ENCODE measurements at places on chromosomes 1 and 21.

DNA sequence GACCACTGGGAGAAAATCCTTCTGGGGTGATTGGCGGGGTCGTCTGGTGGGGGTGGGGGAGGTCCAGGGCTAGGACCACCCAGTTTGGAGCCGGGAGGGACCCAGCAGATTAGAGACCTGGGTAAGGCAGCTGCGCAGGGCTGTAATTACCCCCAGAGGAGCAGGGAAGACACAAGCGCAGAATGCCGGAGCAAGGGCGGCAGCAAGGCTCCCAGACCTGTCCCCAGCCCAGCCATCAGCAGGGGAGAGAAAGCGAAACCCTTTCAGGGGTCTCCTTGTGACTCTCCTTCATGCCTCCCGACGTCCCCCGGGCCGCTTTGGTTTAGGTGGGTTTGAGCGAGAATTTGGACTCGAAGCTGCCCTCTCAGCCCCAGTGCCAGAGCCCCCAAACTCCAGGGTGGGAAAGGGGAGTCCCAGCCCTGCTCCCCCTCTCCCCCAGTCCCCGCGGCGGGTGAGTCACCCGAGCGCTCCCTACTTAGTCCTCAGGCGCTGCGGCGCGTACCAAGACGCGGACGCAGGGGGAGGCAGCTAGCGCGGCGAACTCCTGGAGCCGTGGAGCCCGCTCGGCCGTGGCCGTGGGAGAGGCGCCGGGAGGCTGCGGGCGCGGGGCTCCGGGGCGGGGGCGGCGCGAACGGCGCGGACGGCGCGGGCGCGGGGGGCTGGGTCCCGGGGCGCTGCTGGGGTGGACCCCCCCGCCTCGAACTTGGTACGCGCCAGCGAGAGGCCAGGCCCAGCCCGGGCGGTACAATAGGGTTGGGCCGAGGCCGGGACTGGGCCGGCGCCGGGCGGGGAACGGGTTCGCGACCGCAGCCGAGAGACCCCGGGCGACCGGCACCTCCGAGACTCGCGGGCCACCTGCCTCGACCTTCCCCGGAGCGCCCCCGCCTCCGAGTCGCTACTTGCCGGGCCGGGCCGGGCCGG, at the start of gene MAP7D1:
TSS of gene MAP7D1 (plus strand) at position 753 of the 921 bp plus-strand sequence. CDS start 258 bp downstream, outside the sequence.
- DNase-seq = peak; percentile 80

DNA sequence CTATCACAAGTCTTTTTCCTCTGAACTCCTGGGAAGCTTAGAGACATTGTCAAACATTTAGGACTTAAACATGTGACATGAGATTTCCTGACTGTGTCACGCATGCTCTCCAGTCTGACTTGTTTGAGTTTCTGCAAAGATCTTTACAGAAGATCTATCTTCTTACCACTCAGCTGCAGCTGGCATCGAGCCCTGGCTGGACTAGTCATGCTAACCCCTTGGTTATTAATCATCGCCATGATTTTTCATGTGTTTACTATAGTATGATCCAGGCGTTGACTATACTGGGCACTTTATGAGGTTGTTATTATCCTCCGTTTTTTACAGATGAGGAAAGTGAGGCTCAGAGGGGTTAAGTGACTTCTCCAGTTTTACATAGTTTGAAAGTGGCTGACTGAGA, 18.1 kb upstream of the IRF2BP2 start:
- DNase-seq = no peak

GRCh38 chr1:155026588-155026987, 7.0 kb downstream of the DCST2 start:
- no peak for DNase-seq

DNA sequence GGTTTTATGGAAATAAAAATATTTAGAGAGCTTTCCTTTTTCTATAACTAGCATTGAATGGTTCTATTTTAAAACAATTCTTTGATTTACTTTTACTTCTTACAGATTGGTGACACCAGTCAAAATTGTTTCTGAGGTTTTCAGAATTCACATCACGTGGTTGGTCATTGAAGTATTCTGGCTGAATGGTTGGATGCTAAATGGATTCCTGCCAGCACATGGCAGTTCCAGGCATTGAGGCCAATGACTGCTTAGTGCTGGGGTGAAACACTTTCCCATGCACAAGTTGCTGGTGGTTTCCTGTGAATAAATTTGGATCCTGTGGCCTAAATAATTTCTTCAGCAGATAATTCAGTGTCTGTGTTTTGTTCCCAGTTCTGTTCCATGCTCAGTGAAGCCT, 20.6 kb downstream of the NCAM2 start:
- DNase-seq = peak; percentile 63

DNA sequence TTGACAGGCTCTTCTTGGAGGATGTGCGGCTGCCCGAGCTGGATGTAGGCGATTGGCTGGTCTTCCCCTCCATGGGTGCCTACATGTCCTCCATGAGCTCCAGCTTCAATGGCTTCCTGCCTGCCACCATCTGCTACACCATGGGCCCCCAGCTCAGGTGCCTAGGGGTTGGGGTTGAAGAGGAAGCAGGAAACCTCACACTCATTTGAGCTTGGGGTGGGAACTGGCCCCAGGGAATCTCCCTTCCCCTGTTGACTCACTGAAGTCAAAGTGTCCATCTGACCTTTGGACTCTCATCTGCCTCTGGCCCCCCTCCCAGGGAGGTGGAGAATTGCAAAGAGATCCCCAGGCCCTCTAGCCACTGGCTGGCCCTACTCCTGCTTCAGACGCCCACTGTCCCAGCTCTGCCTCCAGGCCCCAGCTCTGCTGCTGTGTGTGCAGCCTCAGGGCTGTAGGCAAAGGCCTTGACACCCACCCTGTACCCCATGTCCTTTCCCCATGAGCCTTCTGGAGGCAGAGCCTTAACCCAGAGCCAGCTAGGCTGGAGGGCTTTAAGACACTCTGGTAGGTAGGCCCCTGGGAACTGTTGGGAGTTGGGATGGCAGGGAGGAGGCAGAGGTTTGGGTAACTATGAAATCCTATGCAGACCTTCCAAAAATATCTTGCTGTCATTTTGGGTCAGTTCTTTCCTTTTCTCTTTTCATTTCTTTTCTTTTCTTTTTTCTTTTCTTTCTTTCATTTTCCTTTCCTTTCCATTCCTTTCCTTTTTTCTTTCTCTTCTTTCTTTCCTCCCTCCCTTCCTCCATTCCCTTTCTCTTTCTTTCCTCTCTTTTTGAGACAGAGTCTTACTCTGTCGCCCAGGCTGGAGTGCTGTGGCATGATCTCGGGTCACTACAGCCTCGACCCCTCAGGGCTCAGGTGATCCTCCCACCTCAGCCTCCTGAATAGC, 66.9 kb upstream of the TINAGL1 start:
- no peak for DNase-seq

DNA sequence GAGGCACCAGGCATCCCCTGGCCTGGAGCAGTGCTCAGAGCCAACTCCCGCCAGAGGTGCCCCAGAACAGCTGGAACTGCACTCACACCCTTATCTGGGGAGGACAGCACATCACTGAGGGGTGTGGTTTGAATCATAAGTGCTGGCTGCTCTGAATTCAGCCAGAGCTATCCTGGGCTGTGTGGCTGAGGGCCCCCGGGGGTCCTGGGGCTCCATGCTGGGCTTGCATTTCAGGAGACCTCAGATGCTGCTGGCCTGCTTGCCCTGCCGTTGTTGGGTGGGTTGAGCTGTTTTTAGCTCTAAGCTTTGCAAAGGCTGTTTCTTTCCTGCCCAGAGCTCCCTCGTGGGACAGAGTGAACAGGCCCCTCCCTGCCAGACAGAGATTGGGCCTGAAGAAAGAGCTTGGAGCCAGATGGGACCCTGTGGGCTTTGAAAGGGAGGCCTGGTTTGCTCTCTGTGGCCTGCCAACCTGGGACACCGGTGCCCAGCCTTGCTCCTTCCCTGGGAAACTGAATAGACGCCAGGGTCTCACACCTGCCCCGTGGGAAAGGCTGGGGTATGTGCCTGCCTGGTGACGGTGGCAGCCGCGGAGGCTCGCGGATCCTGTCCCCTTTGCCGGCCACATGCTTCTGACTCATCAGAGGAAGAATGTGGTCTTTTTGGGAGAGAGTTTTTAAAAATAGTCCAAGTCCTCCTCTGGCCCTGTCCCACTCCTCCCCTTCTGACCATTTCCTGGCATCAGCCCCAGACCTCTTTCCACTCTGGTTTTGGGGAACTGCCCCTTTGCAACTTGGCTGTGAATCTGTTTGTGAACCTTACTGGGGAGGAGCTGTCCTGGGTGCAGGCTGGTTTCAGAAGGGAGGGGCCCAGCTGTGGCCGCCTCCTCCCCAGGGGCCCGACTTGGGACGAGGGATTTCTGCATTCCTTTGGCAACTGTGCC, 30.0 kb downstream of the ARHGEF10L start:
- peak; percentile 67 for DNase-seq

DNA sequence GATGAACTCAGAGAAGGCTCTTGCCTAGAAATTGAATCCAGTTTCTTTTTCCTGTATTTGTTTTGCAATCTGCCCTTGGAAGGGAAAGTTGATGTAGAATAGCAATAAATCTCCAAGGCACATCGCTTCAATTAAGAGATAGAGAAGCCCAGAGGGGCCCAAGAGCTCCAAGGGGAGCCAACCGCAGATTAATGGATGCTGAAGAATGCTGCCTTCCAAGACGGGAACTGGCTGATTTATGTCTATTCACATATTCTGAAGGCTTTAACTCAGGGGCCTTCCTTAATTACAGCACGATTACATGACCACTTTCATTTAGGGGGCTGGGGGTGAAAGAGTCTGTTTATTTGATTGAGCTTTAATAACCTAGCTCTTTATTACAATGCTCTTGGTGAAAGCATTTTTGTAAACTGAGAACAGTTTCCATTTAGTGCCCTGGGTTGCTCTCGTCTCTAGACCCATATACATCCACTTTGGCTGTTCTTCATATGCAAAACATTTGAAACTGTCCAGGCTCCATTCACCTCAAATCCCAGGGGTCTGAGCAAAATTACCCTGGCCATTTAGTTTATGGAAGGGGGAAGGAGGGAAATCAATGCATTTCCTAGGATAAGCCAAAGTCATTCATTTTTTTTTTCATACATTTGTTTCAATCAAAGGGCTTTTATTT, 87.4 kb upstream of the CLDN14 start:
- no peak for DNase-seq

- no peak for DNase-seq
Measured at GRCh38 chr1:64405833-64406232, 64.1 kb upstream of the CACHD1 start.

GRCh38 chr1:36493524-36493923, 10.8 kb upstream of the CSF3R start:
- DNase-seq = no peak

DNA sequence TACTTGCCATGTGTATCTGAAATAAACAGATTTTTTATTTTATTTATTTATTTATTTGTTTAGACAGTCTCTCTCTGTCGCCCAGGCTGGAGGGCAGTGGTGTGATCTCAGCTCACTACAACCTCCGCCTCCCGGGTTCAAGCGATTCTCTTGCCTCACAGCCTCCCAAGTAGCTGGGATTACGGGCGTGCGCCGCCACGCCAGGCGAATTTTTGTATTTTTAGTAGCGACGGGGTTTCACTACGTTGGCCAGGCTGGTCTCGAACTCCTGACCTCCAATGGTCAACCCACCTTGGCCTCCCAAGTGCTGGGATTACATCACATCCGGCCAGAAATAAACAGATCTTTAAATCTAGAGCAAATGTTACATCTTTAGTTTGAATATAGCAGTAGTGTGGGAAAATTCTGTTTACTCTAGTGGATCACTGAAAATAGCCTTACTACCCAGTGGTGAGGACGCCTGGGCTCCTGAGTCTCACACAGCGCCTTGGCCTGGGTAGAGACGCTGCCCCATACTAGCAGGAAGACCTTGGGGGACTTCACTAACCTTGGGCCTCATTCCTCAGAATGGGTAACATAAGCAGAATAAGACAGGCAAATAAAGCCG, 709 bp downstream of the GART start:
- no peak for DNase-seq

- DNase-seq = no peak
Measured at GRCh38 chr1:91567583-91567982, 66.9 kb downstream of the CDC7 start.

DNA sequence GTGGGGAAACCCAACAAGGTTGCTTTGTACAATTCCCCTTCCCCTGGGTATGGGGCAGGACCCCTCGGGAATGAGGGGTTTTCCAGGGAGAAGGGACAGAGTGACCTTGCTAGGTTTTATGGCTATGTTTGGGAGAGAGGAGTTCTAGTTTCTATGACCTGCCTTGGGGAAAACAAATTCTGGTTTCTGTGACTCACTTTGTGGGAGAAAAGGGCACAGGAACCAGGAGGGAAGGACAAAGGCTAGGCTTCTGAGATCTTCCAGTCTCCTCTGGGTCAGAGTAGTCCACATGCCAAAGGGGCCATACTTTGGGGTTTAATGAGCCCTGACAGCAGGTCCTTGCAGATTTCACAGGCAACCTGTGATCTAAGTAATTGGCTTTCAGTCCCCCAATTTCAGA, 5.5 kb upstream of the PTGER3 start:
- DNase-seq = no peak

DNA sequence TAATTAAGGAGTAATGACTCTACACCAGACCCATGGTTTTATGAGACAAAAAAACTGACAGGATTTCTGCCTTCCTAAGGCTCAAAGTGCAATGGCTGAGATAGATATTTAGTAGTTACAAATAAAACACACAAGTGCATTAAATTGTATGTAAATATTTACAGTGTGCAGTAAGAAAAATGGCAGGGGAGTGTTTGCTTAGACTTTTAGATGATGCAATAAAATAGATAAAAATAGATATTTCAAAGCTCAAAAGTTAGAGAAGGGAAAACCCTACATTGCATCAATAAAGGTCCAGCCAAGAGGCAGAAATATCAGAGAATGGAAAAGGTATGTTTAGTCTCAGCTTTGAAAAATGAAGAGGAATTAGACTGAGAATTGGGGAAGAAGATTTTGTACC, 226.3 kb upstream of the FGGY start:
- no peak for DNase-seq

GRCh38 chr21:33855190-33855589, 60.4 kb downstream of the ATP5PO start:
- no peak for DNase-seq

DNA sequence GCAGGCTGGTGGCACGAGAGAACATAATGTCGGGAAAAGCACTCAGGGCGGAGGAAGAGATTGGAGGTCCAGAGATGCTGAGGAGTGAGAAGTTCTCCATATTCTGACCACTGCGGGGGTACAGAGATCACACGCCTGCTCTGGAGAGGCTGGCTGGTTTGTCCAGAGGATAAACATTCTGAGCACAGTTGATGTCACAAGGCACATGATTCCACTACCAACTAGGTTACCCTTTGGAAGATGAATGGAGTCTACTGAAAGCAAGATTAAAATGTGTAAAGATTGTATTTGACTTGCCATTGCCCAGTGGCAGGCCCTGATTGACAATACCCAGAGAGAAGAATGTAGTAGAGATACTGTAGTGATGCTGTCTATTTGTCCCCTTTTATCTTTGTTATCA, at the start of gene SPATA46:
TSS of gene SPATA46 (minus strand) at position 164 of the 400 bp plus-strand sequence. CDS start at position 100, 64 bp downstream.
- DNase-seq = no peak

DNA sequence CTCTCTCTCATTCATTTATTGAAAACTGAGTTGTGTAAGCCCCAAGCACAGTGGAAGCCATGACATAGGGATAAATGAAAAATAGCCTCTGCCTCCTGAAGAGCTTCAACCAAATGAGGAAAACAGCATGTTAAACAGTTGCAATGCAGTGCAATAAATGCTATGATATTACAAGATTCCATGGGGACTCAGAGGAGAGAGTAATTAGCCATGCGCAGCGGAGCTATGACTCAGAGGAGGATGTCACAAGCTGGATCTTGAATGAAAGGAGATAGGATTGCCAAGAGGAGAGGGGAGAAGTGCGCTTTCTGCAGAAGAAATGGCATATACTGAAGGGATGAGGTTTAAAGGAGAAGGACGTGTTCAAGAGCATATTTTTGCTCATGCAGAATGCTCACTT, 231.3 kb upstream of the PLXNA2 start:
- DNase-seq = no peak

GRCh38 chr1:24963943-24964693, 34.0 kb upstream of the RUNX3 start:
- no peak for DNase-seq

GRCh38 chr1:118322331-118322730, 137.3 kb upstream of the SPAG17 start:
- no peak for DNase-seq
